ENCODE measurements at places on chromosomes 7 and 10.

- DNase-seq, result no peak
Measured at GRCh38 chr7:92809760-92810573, 26.4 kb downstream of the CDK6 start.

DNA sequence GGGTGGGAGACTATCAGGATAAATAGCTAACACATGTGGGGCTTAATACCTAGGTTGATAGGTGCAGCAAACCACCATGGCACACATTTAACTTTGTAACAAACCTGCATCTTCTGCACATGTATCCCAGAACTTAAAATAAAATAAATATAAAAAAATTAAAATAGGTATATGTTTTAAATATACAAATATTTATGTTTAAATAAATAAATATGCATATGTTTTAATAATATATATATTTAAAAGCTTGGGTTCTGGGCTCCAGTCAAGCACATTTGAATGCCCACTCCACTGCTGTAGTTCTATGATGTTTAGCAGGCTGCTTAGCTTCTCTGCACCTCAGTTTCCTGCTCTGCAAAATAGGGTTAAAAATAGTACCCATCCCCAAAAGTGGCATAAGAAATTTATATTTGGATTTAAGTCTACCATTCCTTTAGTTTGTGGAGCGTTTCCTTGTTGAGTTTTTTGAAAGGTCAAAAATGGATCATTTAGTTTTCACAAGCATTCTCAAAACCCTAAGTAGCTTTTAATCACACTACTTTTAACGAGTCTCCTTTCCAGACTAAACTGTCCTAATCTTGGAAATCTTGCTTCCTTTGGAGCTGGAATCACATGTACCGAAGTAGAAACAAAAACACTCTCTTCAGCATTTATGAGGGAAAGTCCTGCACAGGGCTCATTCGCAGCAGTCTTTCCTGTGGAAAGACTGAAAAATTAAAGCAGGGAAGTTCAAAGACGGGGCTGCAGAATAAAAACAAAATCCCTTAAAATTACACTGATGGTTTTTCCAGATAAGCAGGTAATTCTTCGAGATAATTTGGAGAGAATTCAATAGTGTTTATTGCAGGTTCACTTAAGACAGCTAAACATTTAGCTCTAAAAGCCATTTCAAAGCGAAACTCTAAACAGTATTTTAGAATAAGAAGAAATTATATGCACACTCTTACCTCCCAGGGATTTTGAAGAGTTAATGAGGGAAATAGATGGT lies 111.7 kb upstream of the LYZL1 start:
- DNase-seq, result no peak

DNA sequence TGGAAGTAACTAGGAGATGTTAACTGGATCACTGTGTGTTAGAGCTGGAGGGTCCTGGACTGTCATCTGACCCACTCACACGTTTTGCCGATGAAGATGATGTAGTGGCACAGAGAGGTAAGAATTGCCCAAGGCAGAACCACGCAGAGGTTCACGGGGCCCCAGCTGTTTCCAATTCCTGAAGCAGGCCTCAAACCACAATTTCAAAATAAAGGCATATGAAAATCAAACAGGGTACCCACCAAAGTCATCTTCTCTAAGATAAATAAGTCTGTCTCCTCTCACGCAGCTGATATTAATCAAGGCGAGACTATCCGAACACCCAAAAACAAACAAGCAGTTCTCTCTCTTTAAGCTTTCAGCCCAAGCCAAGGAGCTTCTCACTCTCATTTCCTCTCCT lies 113.3 kb upstream of the JCAD start:
- no peak for DNase-seq

- DNase-seq, result no peak
Measured at GRCh38 chr7:158495216-158495615, 92.4 kb downstream of the PTPRN2 start.

GRCh38 chr7:85074-85882 lies 107.1 kb upstream of the FAM20C start:
- no peak for DNase-seq

DNA sequence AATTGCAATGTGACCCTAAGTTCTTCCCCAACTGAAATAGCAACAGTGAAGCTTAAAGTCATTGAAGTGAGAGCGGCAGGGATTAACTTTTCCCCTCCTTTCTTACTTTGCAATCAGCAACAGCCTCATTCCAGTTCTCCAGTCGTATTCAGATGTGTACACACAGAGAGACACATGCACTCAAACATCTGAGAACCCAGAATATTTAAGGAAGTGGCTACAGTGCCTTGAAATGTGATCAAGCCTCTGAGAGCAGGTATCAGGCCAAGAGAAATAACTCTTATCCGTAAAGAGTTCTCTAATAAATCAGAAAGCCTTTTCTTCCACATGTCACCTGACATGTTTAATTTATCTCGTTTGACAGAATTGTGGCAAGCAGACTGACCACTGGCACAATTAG lies 388.9 kb upstream of the NPVF start:
- DNase-seq, result no peak

GRCh38 chr10:42940487-42941294 lies 136.2 kb upstream of the RET start:
- DNase-seq, result no peak

GRCh38 chr7:20578257-20578771 lies 37.2 kb upstream of the ABCB5 start:
- DNase-seq, result no peak

GRCh38 chr10:89946106-89946505 lies 244.7 kb downstream of the KIF20B start:
- DNase-seq, result no peak

DNA sequence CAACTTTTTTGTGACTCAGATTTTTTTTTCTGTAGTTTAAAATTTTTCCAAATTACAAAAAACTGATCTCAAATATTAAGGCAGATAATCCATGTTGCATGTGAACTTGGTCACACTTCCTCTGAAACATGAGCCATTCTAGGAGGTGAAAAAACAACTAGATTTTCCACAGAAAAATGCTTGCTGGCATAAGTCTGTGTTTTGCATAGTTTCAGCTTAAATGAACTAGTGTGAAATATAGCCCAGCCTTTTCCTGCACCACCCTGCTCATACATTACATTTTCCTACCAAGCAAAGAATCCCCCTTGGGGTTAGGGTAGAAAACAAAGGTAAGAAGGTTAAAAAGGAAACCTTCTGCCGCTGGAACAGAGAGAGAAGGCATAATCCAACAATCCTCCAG lies 48.2 kb downstream of the SLC25A13 start:
- no peak for DNase-seq

- DNase-seq, result no peak
Measured at GRCh38 chr7:149723795-149724495, 49.4 kb downstream of the ZNF467 start.

DNA sequence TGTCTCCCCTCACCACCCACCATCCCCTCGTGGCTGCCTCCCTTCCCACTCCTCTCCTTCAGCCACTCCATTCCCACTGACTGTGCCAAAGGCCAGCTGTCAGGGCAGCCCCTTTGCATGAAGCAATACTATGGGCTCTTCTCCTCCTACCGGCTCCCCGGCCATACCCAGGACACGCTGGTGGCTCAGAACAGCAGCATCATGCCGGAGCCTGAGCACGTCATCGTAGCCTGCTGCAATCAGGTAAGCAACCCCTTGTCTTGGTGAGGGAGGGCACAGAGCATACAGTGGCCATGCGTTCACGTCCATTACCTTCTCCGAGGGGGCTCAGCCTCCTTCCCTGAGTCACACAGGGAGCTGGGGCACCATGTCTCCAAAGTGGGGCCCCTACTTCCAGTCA lies 11.6 kb downstream of the CHAT start:
- no peak for DNase-seq

DNA sequence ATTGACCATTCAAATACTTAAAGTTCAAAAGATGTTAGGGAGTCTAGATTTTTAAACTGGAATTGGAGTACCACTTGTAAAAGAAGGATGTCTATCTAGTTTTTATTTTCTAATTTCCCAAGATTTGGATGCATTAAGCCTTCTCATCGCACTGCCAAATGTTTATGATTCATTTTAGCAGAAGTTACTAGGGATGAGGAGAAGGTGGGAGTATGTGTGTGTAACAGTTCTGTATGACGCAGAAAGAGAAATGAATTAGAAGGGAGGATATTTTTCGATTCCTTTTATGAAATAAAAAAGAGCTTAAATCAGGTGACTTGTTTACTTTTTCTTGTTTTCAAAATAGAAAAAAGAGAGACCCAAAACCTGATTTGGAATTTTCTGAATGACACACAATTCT lies 6.8 kb upstream of the SLK start:
- no peak for DNase-seq

DNA sequence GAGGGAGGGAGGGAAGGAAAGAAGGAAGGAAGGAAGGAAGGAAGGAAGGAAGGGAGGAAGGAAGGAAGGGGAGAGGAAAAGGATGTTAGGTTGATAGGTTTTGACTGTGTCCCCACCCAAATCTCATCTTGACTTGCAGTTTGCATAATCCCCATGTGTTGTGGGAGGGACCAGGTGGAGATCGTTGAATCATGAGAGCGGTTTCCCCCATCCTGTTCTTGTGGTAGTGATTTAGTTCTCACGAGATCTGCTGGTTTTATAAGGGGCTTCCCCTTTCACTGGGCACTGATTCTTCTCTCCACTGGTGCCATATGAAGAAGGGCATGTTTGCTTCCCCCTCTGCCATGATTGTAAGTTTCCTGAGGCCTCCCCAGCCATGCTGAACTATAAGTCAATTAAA lies 15.1 kb upstream of the NUDCD3 start:
- DNase-seq, result no peak

- DNase-seq, result no peak
Measured at GRCh38 chr7:40704172-40704571, 569.4 kb downstream of the SUGCT start.

DNA sequence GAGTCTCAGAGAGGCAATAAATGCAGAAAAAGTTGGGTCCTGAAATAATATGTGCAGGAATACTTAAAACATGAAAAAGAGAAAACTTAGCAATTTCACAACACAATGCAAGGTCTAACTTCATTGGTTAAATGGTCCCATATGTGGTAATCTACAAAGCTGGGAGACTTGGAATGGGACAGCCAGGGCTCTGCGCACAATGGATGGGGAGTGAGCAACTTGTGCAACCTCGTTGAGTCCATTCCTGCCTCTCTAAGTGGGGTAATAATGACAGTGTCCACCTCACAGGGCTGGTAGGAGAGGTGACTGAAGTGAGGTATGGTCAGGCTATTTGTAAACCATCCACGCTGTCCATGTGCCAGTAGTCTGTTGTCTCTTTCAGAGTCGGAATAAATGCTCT lies 11.8 kb upstream of the EMX2 start:
- DNase-seq, result no peak

DNA sequence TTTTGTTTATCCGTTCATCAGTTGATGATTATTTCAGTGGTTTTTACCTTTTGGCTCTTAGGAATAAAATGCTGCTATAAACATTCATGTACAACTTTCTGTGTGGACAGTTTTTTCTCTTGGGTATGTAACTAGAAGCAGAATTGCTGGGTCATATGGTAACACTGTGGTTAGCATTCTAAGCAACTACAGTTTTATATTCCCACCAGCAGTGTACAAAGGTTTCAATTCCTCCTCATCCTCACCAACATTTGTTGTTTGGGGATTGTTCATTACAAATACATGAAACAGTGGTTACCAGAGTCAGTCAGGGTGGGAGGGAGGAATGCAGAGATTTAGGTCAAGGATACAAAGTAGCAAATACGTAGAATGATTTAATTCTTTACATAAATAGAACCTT lies 97.0 kb downstream of the NPSR1 start:
- DNase-seq, result no peak

DNA sequence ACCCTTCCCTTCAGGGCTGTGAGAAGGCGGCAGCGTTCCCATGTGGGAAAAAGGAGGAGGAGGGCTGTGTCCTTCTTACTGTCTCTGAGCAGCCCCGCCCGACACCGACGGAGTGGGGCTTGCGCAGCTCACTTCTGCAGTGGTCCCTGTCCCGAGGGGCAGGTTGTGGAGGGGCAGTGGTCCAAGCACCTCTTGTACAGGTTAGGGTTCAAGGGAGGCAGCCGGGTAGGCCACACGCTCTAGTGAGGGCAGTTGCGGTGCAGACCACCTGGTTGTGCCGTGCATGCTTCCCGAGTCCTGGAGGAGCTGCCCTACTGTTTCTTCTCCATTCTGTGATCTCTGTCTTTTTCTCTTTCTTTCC lies 32.8 kb downstream of the AGAP3 start:
- DNase-seq, result no peak

DNA sequence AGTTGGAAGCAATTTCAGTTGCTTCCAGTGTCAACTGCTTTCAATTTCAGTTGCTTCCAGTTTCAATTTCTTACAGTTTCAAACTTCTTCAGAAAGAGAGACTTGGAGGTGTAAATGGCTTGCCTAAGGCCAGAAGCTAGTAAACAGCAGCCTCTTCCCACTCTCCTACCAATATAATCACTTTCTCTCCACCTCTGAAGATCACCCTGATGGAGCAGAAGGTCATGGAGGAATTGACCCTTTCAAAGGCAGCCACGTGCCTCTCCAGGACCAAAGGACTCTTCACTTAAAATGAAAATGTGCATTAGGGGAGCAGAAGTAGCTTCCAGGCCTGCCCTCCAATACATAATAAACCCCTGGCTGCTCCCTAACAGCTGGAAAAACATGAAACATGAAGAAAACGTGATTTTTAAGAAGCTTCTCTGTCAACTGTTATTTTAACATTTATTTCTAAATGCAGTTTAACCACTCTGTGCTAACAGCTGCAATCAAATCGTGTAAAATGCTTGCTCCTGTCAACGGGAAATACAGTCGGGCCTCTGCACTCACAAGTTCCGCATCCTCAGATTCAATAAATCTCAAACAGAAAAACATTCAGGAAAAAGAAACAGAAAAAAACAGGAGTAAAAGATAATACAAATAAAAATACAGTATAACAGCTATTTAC lies 1020.6 kb downstream of the XPNPEP1 start:
- DNase-seq, result no peak

DNA sequence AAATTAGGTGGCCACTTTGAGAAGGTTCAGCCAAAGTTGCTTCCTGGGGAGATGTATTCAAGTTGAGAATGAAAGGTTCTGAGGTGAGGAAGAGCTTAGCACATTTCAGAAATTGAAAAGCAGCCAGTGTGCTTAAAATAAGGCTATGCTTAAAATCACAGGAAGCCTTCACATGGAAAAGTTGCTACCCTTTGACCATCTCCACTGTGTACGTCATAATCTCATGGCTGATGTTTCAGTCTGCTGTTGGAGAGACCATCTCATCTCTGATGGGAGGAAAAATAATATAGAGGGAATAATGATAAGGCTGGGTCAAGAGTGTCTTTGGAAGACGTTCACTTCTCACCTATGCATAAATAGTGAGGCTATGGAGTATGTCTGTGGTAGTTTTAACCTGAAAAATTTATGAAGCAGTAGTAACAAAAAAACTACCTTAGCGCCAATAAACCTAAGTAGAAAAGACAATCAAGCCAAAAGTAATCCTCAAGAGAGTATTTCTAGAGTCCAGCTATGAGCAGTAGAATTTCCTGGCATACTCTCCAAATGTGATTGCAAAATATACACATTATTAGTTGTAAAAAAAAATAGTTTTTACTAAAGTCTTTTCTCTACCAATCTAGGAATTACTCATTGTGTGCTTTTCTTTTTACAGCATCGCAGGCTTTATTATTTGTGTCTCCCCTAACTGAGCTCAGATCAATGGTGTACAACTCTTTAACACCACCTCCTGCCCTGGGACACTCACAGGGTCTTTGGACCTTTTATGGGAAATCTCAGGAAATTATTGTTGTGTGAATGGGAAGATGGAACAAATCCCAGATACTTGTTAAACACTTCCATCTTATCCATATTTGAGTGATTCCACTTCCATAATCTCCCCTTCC lies 435.2 kb upstream of the LRGUK start:
- DNase-seq, result no peak

- no peak for DNase-seq
Measured at GRCh38 chr7:36880108-36880507, 155.8 kb upstream of the AOAH start.
